ENCODE measurements at places on chromosomes 7 and 10.

GRCh38 chr7:81244224-81244623, 325.4 kb upstream of the SEMA3C start:
- no peak for DNase-seq

GRCh38 chr7:14924398-14924797, 21.8 kb upstream of the DGKB start:
- no peak for DNase-seq

DNA sequence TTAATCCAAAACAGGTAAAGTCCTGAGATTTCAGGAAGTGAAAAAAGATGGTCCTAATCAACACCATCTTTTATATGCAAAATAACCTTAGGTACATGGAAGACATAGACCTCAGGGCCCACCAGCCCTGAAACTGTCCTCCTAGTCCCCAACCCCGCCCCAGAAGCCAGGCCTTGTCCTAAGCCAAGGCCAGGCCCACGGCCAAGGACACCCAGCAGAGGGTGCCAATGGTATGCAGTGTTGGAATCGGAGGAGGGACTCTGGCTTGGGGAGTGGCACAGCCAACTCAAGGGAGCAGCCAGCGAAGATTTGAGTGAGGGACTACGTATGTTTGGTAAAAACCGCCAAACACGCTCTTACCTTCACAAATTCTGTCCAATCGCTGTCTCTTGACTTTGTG, 96.7 kb downstream of the ZRANB1 start:
- no peak for DNase-seq

GRCh38 chr10:70145166-70145665, 1.3 kb downstream of the TYSND1 start:
- DNase-seq: no peak

- no peak for DNase-seq
Measured at GRCh38 chr7:29343399-29343798, 148.8 kb downstream of the CHN2 start.

DNA sequence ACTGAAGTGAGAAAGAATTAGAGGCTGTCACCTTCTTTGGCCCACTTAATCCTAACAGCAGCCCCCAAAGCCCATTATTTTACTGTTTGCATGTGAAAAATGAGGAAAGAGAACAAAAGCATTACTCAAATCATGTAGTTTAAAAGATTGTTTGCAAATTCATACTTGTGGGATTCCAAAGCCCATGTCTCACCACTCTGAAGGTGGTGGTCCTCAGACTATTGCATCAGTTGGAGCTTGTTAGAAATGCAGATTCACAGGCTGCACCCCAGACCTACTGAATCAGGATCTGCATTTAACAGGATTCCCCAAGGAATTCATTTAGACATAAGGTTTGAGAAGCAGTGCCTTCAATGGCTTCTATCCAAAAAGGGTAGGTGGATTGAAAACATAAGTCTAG, 93.7 kb upstream of the PDE1C start:
- no peak for DNase-seq

- DNase-seq: no peak
Measured at GRCh38 chr7:155358948-155359712, 61.5 kb downstream of the INSIG1 start.

DNA sequence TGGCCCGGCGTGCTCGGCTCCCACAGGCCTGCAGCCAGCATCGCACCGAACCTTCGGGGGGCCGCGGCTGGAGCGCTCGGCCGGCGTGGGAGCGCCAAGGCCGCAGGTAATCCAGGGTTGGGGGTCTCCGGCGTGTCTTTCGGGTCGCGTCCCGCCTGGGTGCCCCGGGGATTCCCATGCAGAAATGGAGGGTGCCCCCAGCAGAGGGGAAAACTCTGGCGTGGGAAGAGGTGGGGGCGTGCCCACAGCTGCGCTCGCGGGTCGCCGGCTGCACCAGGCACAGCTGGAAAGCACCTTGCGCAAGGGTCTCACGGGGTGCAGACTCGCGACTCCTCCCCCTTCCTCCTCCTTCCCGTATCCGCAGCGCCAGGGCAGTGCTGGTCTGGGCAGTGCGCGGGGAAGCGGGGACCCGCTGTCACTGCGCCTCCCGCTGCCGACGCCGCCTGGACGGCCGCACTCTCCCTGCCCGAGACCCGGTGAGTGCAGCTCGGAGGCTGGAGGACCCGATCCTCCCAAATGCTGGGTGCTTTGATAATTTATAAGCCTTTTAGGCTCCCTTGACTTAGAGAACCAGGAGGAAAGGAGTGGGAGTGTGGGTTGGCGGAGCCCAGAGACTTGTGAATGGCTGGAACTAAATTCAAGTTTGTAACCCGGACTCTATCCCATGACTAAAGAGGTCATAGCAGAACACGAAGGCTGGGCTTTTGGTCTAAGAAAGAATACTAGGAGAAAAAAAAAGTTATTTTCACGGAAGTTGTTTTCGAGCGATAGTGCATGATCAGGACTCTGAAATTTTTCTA, 489 bp downstream of the MAP3K8 start:
- peak; percentile 50 for DNase-seq

GRCh38 chr10:118096022-118096421, 49.3 kb upstream of the RAB11FIP2 start:
- no peak for DNase-seq
